Motor neuron (in vitro differentiated cells): ENCODE measurements at places on chromosomes 11 and 22.

DNA sequence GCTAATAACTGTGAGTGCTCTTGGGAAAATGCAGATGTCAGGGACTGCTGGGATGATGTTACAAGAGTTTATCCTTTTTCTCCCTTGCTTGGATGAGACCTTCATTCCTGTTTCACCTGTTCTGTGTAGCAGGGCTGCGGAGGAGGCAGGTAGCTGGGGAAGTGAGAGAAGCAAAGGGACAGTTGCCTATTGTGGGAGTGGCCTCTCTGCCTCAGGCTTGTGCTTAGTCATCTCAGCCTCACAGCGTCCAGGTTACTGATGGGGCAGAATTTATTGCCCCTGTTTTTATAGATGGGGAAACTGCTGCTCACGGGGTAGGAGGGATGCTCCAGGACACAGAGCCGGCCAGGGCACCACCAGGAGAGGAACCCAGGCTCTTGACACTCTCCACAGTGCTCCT, 1.7 kb downstream of the STX3 start:
- ATAC-seq: peak; percentile 7

DNA sequence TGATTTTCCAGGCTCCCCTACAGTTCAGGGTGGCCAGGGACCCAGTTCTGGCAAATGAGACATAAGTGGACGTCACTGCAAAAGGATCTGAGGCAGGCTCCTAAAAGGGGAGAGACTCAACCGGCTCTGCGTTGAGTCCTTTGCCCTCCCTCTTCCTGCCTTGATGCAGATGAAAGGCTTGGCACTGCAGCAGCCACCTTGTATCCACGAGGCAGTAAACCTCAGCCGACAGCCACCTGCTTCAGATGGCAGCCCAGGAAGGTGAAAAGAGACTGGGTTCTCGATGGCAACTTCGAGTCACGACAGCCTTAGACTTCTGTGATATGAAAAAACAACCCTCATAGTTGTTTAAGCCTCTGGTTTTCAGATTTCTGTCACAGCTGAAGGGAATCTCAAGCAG, 14.7 kb upstream of the TREH start:
- no peak for ATAC-seq

GRCh38 chr11:47899801-47900200, 51.7 kb upstream of the NUP160 start:
- no peak for ATAC-seq

GRCh38 chr11:20963596-20963995, 294.2 kb downstream of the NELL1 start:
- no peak for ATAC-seq

- peak; percentile 78 for ATAC-seq
Observed at GRCh38 chr11:75241036-75241905, 697 bp downstream of the TPBGL start.
